CD4-positive, alpha-beta T cell treated with Interleukin-6 at 100 ng/mL for 8 hours (primary cell): ENCODE measurements at places on chromosomes 5 and 9.

DNA sequence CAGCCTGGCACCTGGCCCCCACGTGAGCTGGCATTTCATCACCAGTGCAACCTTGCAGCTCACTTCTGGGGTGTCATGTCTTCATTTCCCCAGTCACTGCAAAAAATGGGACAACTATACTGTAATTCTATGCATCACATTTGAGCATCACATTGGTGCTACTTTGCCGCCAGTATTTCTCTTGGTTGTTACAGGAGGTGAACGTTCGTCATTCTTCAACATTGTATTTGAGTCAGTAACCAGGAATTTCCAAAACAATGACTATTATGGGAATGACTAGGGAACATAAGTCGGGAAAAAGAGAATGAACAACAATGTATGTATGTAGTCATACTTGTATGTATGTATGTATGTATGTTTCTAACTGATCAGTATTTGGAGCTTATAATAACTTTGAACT lies 1278.0 kb downstream of the EFNA5 start:
- DNase-seq, result no peak

GRCh38 chr5:93422652-93423280 lies 158.3 kb downstream of the NR2F1-AS1 start:
- DNase-seq, result no peak

DNA sequence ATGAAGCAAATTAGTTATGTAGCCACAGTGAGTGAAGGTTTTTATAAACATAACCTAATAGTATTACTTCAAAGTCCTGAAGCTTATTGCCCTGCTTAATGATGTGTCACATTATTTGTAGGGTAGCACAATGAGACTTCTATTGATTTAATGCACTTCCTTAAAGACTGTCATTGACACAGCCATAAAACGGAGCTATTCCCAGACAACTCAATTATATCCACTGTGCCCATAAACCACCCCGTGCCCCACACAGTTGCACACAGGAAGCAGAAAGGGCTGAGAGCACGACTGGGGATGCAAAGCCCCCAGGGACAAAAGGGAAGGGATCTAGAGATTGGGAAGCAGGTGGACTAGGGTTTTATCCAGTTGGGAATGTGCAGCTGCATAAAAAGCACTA lies 37.0 kb downstream of the TRIM32 start:
- no peak for DNase-seq

DNA sequence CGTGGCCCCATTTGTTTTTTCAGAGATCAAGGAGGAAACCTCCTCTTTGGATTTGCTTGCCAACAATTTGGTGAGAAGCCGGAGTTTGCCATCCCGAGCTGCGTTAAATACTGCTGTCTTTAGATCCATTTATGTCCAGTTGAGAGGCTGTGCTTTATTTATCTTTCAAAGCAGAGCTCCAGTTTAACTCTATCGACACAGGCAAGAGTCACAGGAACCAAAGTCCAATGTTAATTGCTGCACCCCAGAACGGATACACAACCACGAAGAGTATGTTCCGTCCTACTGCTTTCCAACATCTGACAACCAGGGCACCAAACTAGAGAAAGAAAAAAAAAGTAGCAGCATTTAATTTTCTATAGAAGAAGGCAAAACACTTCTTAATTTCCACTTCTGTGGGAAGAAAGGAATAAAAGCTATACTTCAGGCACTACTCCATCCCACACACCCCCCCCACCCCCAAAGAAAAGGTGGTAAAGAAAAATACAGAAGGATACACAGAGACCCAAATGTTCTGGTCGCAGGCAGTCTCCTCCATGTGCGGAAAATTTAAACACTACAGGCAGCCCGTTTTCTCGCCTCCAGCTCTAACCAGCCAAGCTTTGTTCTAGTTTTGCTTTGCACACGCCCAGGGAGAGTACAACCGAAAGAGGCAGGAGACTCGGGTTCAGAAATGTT lies 1.1 kb downstream of the FEM1C start:
- no peak for DNase-seq

DNA sequence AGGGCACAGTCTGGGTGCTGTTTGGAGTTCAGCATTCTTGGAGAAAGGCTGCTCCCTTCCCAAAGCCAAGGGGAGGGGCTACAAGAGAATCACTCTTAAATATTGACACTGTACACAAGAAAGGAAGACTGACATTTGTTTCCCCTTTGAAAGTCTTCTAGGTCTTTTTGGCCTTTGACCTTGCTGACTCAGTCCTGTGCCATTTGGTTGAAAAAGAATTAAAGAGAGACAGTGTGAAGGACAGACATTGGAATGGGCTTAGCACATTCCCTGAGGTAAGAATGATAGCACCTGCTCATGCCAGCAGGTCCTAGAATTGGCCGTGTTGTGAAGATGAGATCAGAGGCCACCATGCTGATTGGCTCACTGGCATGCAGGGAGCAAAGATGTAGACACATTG lies 271.4 kb upstream of the ZNF608 start:
- no peak for DNase-seq

DNA sequence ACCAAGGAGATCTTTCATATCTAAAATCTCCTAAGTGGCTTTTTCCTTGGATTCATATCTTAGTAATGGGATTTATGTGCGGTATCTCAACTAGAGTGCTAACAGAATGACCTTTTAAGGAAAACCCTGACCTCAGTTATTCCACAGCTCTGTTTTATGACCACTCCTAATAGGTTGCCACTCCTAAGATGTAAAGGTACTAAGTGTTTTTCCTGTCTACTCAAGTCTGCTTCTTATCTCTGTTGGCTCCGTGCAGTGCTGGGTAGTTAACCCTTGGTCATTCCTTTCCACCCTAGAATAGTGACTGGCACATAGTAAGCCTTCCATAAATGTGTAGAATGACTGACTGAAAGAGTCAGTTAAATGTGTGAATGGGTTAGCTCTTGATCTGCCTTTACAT lies 161.4 kb downstream of the DOCK2 start:
- no peak for DNase-seq

GRCh38 chr5:63008195-63008594 lies 429.6 kb downstream of the LRRC70 start:
- no peak for DNase-seq

DNA sequence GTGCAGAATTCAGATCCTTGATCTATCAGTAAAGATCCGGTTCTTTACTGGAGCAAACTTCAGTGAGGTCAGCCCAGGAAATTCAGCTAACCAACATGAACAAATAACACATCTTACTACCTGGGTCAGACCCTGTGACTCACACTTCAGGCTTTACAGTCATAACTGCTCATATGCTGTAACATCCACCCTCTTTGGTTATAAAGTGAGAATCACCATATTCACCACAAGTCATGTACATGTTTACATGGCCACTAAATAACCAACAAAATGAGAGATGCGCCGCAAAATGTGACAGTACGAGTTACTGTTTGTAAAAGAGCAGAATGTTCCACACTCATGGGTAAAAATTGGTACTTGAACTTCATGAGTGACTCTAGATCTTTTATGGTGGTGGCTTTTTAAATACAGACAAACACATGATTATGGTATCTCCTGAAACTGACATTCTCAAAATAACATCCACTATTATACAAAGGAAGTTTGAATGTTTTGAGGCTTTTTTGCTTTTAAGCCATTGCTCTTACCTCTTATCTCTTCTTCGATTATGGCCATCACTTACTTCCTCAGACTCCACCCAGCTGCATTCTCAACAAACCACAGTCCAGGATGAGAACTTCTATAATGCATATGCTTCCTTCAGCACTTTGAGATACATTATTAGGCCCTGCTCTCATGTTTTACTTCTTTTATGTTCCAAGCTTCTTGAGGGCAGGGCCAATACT lies 516.6 kb downstream of the RAB3C start:
- peak; percentile 64 for DNase-seq

DNA sequence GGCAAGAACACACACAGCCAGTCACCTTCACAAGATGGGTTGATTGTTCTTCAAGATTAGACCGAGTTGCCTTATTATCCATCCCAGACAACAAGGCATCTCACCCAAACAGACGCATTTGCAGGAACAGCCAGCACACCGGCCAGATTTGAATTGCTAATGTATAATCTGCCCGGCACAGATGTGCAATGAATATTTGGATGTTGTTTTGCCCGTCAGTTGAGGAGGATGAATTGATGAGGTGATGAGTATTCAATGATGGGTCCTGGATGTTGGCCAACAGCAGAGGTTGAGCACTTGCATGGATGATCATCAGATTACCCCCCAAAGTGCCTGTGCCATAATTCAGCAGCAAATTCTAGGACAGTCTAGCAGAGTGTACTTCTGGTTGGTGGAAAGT lies 20.1 kb downstream of the ALG2 start:
- DNase-seq, result no peak

- no peak for DNase-seq
These were observed 6.2 kb downstream of the KDM4C start for GRCh38 chr9:6764011-6764410.

GRCh38 chr9:74334271-74334670 lies 162.9 kb upstream of the RORB start:
- DNase-seq, result no peak

GRCh38 chr9:107180206-107180605 lies 102.9 kb upstream of the RAD23B start:
- DNase-seq, result no peak

DNA sequence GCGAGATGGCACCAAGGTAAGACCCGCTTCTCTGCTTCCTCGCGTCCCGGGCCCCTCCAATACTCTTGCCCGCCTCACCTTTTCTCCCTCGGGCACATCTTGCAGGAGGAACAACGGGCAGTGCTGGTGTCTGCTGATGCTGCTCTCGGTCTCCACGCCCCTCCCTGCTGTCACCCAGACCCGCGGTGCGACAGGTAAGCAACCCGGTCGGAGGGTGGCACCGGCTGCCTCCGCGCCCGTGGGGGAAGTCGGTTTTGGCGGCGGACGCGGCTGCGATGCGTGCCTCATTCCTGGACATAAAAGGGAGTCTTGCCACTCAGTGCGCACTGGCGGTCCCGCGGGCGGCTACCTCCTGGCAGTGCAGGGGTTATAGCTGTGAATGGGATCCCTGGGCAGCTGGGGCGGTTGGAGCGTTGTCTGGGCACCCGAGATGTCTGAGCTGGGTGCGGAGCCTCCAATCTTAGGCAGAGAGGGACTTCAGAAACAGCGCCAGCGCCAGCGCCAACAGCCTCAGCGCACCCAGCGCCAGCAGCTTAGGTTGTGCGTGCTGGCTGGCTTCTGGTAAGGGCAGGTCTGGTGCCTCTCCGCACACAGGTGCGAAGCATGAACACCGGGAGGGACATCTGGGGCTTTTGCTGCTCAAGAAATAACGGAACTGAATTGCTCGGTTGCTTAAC lies 488 bp downstream of the COL15A1 start:
- no peak for DNase-seq

DNA sequence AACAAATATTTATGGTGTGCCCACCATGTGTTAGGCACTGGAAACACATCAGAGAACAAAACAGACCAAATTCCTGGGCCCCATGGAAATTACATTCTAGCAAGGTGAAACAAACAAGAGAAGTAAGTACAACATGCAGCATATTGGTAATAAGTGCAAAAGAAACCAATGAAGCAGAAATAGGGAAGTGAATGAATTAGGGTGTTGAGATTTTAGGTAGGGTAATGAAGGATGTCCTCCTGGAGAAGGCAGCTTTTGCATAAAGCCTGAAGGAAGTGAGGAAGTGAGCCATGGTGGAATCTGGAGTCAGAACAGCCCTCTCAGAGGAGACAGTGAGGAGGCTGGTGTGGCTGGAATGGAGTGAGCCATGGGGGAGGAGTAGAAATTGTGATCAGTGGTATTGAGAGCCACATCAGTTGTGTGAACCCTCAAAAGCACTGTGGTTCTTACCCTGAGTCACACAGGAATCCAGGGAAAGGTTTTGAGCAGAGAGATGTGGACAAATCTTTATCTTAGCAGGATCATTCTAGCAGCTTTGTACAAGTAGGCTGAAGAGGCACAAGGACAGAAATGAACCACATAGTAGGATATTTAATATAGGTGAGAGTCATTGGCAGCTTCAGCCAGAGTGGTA lies 52.7 kb upstream of the ARL15 start:
- no peak for DNase-seq
